HFFc6 (cell line): ENCODE measurements at places on chromosomes 11 and 22. TPM values are rescaled to one million over a fixed set of nuclear protein-coding genes. Genes with fewer than 3 reads are reported as not detected.
A peak's percentile ranks its signal among the peaks of the same experiment; 100 is the strongest.

Gene APOA4
- not detected in 3 replicates for total RNA-seq

Gene CATSPERZ
- total RNA-seq: 0.31 TPM in 1 of 3 replicates, not detected in the others

- no peak for DNase-seq
These were observed 12.2 kb downstream of the LGR4 start for GRCh38 chr11:27460158-27460978.

- DNase-seq: no peak
These were observed 256.0 kb downstream of the ETS1 start for GRCh38 chr11:128331317-128331716.

GRCh38 chr11:75155570-75156422 lies 4.9 kb downstream of the SLCO2B1 start:
- no peak for DNase-seq

Gene TUB
- total RNA-seq: 1.7 to 8.4 TPM (median 6.4 TPM) in 3 replicates

Gene PARVG
- total RNA-seq: not detected in 2 replicates

DNA sequence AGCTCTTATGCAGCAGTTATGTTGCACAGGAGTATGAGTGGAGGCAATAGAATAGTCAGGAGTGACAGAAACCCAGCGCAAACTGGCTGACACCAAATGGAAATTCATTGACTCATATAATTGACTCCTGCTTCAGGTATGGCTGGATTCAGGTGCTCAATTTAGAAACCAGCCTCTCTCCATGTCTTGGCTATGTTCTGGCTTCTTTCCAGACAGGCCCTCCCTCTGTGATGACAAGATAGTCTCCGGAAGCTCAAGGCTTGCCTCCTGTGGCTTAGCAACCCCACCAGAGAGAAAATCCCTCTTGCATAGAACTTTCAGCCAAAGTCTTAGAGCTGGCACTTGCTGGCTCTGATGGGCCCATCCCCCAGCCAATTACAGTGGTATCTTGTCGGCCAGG lies 28.1 kb upstream of the MN1 start:
- DNase-seq: no peak

DNA sequence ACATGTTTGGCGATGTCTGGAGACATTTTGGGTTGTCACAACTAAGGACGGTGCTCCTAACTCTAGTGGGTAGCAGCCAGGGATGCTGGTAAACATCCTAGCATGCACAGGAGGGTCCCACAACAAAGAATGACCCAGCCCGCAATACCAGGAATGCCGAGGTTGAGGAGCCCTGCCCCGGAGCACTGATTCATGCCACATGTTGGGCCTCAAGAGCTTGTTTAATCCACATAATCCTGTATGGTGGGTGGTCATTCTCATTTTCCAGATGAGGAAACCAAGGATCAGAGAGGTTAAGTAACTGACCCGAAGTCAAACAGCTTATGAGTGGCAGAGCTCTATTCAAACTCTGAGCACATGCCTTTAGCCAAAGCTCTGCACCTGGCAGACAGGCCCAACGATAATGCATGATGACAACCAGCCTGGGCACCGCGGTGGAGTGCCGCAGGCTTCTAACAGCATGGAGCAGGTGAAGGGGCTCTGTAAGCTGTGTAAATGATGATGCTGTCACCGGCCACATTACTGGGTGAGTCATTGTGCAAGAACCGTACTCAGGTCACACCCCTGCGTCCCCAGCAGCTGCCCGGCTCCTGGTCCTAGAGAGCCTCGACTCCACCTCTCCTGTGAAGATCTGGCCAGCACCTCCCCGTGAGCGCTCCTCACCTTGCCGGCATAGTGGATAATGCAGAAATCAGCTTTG lies 58.6 kb downstream of the APOL1 start:
- no peak for DNase-seq

Gene PARVB
- total RNA-seq: 39.5 to 46.8 TPM (median 44.2 TPM) in 3 replicates

DNA sequence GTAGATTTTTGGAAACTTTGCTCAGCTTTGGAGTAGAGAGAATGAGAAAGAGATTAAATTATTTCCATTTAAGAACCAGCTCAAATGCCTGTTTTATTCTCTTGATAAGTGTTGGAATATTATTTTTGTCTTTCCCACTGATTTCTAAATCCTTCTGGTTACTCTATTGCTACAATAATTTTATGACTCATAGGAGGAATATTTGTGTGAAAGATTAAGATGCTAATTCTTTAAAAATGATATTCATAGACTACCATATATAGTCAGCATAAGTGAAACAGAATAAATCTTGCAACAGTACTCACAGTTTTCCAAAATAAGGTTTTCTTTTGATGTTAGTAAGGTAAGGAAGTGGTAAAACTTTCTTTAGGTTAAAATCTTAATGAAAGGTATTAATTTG lies 60.9 kb downstream of the YAP1 start:
- DNase-seq: peak; percentile 43

GRCh38 chr22:41576877-41577276 lies 12.8 kb downstream of the PMM1 start:
- peak; percentile 60 for DNase-seq

Gene SHANK2
- 0.86 to 2.0 TPM (median 1.7 TPM) in 3 replicates for total RNA-seq

GRCh38 chr11:73376803-73377629 lies 817 bp downstream of the RELT start:
- peak; percentile 69 for DNase-seq

DNA sequence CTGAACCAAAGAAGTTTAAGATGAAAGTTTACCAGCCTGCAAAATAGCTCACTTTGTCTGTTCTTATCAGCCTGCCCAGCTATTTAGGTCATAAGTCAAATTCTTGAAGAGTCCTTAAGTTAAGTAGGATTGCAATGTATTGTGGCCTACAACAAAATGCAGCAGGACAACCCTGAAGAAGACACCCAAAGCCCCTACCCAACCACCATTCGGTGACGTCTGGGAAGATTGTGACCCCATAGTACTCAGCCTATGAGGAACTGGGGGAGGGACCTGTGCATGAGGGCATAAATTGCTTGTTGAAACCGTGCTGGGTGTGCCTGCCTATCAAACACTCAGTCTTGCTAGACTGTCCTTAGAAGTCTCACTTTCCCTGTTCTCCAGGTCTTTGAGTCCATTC lies 50.5 kb upstream of the FDX1 start:
- no peak for DNase-seq

GRCh38 chr11:45610627-45611026 lies 54.8 kb downstream of the CHST1 start:
- no peak for DNase-seq

Gene DDI1
- total RNA-seq: not detected in 2 replicates

Gene KCTD14
- 0.41 to 1.3 TPM (median 1.00 TPM) in 3 replicates for total RNA-seq

- DNase-seq: no peak
These were observed 138.7 kb downstream of the MAML2 start for GRCh38 chr11:96204366-96204659.

DNA sequence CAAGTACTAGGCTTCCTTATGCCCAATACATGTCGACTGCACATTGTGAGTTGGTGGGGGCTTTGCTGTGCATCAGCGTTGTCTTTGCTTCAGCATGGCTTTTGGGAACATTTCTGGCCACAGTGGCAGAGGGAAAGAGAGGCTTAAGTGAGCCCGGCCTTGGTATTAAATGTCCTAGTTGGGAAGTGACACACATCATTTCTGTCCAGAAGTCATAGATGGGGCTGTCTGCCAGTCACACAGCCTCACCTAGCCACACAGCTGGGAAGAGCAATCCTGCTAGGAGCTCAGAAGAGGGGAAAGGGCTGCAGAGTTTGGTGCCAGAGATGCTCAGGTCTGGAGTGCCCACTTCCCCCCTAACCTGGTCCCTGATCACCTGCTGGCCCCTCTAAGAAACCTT lies 27.6 kb downstream of the TREH start:
- no peak for DNase-seq

Gene OR8A1
- total RNA-seq: not detected in 2 replicates

Gene LDHAL6A
- not detected in 3 replicates for total RNA-seq

GRCh38 chr11:33802194-33802950 lies 28.1 kb upstream of the FBXO3 start:
- peak; percentile 80 for DNase-seq

DNA sequence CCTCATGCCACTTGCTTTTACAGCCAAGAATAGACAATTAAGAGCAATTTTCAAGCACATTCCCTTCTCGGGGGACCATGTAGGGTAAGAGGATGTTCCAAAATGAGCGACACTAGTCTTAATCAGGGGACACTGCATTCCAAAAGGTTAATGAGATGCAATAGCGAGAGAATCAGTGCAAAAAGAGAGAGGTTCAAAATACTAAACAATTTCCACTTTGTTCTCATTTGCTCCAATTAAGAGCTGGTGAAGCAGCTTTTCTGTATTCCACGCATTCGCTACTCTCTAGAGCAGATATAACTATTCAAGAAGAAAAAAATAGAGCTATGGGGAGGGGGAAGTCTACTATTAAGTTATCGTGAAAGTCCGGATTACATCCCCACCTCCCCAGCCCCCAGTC lies 811 bp downstream of the LRRC4C start:
- DNase-seq: no peak

GRCh38 chr22:42233879-42234278 lies 36.6 kb downstream of the TCF20 start:
- no peak for DNase-seq

Gene NXPE1
- total RNA-seq: not detected in 3 replicates

DNA sequence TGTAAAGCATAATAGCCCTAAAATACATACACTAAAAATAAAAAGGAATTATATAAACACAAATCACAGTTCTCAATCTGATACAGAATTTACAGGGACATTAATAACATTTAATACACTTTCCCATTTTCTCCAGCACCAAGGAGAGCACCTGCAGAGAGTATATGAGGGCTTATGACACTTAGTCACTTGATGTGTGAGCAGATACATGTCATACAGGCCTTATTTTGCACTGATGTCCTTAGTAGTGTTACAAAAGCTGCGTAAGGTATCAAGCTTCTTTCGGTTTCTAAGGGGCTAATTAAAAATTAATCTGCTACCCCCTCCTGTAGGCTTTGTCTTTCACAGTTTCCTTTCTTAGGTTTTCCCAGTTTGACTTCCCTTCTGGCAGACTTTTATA lies 61.3 kb downstream of the TRIM44 start:
- no peak for DNase-seq
